Frontal cortex (tissue), 4 donors: ENCODE measurements at places on chromosomes 3 and 15. TPM values are rescaled to one million over a fixed set of nuclear protein-coding genes. Genes with fewer than 3 reads are reported as not detected.
A peak's percentile ranks its signal among the peaks of the same experiment; 100 is the strongest.

Gene TNIK
- 75.4 TPM for total RNA-seq

Gene PROS1
- total RNA-seq, result 12.2 TPM

Gene SAXO2
- total RNA-seq, result 4.1 TPM

DNA sequence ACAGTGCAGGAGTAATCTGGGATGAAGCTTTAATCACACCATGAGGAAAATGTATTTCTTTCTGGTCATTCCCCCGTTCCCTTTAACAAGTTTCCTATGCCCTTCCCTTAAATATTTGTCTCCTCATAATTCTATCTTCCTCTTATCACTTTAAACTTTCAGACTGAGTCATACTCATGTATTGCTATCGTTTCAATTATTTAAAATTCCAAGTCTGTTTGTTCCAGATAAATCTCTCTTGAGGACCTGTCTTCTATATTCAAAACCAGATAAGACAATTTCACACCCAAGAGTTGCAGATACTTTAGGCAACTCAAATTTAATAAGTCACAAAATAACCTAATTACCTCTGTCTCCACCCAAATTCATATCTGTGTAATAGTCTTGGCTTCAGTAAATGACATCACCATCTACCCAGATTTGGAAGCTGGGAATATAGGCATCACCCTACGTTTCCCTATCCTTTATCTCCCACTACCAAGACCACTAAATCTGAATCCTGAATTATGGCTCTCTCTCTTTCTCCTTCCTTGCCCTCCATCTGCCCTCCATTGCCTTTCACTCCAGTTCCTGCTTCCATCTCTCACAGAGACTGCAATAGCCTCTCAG is 220.1 kb downstream of the PYDC2 start:
- DNase-seq, result no peak

DNA sequence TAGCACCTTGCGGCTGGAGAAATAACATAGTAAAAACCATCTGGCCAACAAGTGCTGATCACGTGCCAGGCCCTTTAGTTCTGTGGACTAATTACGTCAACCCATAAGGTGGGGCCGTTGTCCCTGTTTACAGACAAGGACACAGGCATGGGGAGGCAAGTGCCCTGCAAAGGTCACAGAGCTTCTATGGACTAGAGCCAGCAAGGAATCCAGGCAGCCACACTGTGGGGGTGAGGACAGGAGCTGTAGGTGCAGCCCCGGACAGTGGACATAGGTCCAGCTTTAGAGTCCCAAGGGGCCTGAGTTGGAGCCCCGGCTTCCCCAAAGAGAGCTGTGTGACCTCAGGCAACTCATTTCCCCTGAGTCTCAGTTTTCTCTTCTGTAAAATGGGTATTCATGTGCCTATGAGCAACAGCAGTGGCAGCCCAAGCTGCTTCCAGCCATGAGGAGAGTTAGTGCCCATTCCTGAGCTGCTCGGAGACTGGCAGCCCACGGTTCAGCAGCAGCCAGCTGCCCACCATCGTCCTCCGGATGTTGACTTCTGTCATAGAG is 13.9 kb downstream of the CHST13 start:
- DNase-seq, result no peak

DNA sequence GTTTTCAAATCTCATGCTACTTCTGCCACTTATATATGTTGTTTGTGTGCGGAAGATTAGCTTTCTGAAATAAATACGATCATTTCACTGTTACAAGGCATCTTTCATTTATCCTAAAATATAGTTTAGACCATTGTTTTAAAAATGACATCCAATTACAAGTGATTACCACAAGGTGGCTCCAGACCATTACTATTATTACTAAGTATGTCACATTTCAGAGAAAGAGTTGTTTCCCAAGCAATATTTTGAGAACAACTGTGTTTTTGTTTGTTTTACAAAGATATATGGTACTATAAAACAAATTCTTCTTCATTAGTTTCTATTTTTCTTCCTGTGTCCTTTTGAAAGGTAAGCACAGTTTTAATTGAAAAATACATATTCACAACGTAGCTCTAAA is 136.0 kb upstream of the RAP2B start:
- peak; percentile 21 for DNase-seq

DNA sequence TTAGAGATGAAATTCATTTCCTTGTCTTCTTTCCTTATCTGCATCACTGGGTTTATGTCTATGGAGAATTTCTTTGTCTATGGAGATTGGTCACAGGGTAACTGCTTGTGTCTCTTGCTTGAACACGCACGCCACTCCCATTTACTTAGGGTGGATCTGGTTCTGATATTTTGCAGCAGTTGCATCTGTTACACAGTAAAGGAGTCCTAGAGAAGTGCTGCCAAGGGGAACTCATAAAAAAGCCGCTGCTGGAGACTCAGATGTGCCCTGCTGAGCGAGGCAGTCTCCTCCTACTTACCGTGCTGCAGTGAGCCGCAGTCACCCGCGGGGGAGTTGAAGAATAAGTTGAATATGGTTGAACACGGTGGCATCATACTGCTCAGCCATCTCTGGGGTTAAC is 105.2 kb upstream of the KLHL25 start:
- DNase-seq, result no peak

GRCh38 chr3:73622091-73622805 is 2.5 kb downstream of the PDZRN3 start:
- no peak for DNase-seq

DNA sequence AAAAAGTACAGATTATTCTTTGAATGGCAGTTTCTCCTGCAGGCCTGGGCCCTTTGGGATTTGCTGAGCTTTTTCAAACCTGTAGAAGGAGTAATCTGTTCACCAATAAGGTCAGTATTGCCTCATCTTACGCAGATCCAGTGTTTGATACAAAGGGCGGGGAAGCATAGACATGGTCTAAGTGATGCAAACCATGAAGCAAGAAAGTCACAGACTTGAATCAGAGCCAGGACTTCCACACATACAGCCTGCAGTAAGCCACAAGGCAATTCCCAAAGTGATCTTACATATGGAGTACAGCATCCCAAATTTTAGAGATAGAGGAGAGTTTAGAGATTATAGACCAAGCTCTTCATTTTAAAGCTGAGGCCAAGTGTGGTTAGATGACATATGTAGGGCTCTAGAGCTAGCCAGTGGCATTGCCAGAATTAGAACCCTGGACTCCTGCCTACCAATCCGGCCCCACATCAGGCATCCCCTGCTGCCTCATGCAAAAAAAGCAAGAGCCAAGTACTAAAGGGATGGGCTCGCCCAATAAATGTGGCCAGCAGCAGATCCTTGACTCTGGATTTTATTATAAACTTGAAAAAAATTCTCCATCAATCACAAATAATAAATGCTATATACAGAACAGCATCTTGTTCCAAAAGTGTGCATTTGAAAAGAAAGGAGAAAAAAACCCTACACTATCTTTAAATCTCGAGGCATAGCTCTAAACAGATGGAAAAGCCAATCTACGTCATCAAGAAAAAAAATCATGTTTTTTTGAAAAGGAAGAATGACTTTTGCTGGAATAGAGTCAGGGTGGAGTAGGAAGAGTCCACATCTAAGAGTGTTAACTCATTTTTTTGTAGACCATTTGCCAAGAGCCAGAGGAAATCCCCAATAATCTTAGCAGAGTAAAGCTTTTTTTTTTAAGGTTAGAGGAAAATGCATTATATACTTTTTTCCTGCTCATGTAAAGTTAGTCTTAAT is 24.0 kb downstream of the ABI3BP start:
- DNase-seq, result no peak

GRCh38 chr3:35782355-35782754 is 143.0 kb downstream of the ARPP21 start:
- no peak for DNase-seq

GRCh38 chr15:41952013-41952563 is 20.3 kb downstream of the EHD4 start:
- no peak for DNase-seq

DNA sequence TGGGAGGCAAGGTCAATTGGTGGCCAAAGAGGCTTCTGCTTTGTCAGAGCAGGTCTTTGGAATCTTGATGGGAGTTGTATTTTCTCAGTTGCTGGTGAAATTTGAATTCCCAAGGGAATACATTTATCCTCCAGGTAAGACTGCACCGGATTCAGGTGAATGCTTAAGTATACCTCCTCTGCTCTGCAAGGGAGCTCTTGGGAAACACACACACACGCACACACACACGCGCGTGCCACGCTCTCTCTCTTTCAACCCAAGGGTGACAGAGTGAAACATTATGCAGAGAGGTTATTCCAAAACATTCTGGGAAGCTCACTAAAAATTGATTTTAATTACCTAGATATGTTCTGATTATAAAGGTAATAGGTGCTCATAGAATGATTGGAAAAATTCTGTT is 33.7 kb downstream of the ST6GAL1 start:
- no peak for DNase-seq
